Left lung (tissue), 14 donors: ENCODE measurements at places on chromosomes 4 and X.

DNA sequence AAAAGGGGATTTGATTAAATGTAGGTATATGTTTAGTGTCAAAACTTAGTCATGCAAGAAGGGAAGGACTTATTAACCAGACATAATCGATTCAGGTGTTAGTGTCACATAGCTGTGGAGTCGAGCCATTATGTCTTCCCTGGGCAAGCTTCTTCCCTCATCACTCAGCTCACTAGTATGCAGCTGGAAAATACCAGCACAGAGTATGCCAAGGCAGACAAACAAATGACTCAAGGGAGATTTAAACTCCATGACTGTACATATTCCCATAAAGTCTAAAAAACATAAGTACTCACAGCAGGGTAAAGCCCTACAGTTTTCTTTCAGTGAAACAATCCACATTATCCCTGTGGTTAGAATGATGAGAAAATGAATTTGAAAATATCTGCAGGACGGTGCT lies 304.5 kb downstream of the CBLL2 start:
- no peak for DNase-seq

DNA sequence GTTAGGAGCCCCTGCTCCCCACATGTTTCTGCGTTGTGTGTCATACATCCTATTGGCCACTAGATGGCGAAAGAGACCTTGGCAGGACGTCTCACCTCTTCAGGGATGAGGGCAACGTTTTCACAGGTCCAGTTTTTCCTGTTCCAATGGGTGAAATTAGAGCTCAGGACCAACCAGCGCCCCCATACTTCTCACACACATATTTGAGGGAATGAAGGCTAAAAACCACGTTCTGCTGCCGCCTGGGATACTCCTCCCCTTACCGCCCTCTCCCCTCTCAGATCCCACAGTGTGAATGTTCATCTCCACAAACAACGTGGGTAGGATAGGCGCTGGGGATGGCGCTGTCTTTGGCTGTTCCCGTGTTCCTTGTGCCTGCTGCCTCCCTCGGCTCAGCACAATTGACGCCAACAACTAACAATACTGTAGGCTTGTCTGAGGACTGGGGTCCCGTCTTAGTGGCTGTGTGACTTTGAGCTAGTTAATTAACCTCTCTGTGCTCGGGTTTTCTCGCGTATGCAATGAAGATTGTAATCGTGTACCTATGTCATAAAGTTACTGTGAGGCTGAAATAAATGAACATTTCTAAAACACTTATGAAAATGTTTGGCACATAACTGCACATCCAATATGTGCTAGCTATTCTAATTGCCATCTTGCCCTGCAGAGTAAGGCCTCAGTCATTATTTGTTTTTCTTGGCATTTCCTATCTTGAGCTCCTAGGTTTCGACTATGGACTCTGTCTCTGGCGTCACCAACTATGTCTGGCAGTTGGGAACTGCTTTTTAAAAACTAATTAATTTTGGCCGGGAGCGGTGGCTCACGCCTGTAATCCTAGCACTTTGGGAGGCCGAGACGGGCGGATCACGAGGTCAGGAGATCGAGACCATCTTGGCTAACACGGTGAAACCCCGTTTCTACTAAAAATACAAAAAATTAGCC lies 181.3 kb upstream of the STK26 start:
- DNase-seq: peak; percentile 60

GRCh38 chrX:49089553-49089952 lies 9.9 kb upstream of the WDR45 start:
- no peak for DNase-seq

GRCh38 chr4:175034986-175035705 lies 117.0 kb downstream of the ADAM29 start:
- DNase-seq: no peak

GRCh38 chrX:12984603-12985319 lies 9.9 kb downstream of the TMSB4X start:
- DNase-seq: no peak

- DNase-seq: no peak
These were observed 6.2 kb downstream of the CCKAR start for GRCh38 chr4:26484032-26484515.

DNA sequence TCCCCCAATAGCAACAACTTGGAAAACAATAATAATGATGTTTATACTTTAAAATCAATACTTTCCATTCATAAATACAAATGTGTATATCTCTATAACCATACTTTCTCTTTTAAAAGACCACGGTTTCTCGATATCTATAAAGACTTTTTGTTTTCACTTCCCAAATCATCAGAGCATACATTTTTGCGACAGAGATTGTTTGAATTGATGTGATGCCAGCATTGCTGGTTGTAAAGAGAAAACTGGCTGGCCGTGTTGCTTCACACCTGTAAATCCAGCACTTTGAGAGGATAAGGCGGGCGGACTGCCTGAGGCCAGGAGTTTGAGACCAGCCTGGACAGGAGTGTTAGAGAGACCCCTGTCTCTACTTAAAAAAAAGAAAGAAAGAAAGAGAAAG lies 77.6 kb upstream of the ZNF518B start:
- DNase-seq: no peak

DNA sequence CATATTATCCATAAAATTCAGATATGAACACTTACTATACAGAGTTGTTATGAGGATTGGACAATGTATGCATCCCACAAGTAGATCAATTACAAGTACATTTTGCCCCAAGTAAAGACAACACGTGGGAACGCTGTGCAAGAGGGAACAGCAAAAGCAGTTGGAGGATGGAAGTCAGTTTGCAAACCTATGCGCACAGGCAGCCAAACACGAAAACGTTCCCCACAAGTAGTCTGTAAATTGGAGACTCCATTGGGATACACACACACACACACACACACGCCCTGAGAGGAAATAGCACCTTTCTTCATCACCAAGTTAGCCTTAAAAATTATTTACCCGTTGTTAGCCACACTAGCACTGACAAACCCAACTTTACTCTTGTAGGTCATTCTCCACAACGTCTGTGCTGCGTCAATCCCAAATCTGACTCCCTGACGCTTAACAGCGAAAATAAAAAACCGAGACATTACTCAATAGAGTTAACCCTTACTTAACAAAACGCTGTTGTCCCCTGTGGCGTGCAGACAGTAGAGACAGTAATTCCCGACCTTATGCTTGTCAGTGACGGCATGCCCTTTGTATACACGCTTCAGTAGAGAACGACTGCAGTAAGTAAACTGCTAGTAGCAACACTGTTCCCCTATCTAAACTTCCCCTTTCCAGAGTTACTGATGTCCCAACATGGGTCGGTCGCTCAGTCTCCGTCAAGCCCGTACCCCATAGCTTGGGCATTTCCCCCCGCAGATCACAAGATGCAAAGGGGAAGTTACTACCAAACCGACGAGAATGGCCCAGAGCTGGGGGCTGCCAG lies 730 bp downstream of the MANBA start:
- DNase-seq: no peak

DNA sequence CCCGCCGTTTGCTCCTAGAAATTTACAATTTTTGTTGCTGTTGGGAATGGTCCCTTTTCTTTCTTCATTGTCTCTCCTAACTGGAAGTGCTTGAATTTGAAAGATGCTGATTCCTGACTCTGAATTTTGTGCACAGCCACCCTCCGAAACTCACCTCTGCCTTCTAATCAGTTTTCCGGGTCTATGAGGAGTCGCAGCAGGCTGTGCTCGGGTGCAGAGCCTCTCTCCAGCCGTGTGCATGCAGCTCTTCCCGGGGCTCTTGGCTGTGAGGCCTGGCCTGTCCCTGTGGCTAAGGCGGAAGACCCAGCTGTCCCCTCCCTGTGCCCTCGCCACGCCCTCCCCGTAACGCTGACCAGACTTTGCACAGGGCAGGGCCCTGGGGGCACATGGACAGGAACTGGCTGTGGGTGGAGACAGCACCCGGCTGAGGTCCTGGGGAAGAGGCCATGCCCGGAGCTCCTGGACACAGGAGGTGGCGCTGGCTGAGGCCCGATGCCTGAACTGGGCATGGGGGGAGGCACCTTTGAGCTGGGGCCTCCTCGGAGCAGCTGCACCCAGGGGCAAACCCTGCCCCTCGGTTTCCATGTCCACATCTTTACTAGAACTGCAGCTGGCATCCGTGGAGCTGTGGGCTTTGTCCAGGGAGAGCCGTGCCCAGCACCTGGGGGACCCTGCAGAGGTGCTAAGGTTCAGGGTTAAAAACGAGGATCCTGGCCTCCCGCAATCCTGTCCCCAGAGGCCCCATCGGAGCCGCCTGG lies 32.6 kb upstream of the SPON2 start:
- no peak for DNase-seq

DNA sequence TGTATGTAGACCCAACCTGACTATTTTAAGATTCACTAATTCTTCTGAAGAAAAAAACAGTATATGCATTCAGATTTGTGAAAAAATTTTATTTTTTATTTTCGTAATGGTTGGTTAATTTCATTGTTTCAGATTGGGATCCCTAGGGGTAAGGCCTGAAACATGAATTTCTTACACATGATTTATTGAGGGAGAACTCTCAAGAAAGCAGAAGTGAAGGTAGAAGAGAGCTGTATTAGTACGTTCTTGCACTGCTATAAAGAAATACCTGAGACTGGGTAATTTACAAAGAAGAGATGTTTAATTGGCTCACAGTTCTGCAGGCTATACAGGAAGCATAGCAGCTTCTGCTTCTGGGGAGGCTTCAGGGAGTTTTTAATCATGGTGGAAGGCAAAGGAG lies 611.9 kb upstream of the TECRL start:
- no peak for DNase-seq
